ENCODE measurements at places on chromosomes 1 and 21.

DNA sequence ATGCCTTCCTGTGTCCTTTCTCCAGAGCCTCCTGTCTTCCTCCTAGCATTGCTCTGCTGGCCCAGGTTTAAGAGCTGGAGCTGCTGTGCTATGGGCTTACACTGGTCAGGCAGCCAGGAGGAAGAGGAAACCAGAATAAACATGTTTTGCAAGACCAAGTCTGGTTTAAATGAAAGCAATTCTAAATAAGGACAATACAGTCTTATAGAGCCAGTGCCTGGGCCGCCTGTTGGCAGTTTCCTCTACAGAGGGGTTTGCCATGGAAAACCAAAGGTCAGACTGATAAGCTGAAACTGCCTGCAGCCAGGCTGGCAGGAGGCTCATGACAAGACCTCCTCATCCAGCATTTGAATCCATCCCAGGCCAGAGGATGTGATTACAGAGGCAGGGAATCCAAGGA lies 92.9 kb upstream of the FGGY start:
- DNase-seq = no peak

- no peak for DNase-seq
These were observed 31.5 kb upstream of the DNASE2B start for GRCh38 chr1:84366786-84367185.

DNA sequence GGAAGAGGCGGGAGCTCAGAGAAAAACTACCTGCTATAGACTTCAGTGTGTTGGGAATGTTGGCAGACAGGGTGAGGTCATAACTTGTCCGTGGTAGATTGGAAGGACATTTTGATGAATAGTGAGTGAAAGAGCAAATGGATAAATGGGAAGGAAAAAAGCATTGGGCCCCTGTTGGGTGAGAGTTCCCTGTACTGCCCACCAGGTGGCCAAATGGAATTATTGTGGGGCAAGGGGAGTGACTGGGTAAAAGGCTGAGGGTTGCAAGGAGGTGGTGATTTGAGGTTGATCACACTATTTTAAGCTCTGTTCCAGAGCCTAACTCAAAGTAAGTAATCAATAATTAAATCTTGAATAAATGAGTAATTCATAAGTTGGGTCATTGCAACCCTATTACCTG lies 60.4 kb downstream of the MRPS6 start:
- peak; percentile 21 for DNase-seq

DNA sequence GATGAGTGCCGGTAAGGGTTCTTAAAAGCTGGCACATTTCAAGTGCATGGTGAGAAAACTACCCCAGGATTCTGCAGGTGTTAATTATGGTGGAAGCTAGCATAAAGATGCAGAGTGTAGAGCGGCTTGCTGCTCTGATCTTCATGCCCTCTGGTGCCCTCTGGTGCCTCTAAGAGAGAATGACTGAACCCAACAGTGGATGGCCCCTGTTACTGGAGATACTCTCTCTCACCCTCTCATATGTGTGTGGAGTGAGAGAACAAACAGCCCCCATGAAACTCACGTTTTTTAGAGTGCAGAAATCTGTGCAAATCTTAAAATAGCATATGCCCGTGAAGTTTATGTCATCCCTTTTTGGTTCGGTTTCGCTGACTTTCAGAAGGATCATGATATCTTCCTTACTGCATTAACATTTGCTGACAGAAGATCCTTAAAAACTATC lies 90.0 kb downstream of the GRIK1 start:
- DNase-seq = peak; percentile 75

- DNase-seq = no peak
These were observed 21.3 kb upstream of the MAGI3 start for GRCh38 chr1:113369040-113369439.

DNA sequence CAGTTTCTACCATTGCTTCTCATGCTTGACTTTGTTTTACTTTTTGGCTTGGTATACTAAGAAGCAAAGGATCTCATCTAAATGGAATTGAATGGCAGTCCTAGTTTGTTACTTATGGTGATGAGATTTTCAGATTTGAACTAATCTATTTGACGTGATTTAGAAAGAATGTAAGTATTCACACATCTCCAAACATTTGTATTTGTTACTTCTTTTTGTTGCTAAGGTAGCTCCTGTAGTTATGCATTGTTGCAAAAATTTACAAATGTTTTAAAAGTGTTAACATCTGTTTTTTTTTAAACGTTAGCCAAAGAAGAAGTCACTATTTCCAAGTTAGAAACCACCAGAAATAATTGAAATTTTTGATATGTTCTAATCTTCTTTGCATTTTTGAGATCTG lies 222.5 kb downstream of the RPS6KC1 start:
- DNase-seq = no peak

- DNase-seq = no peak
These were observed 204.9 kb upstream of the USP24 start for GRCh38 chr1:55420026-55420425.

GRCh38 chr1:109499661-109500536 lies 6.0 kb downstream of the CYB561D1 start:
- peak; percentile 58 for DNase-seq

- no peak for DNase-seq
These were observed 24.4 kb downstream of the CAP1 start for GRCh38 chr1:40064797-40065499.

- DNase-seq = no peak
These were observed 2.1 kb downstream of the KHDC4 start for GRCh38 chr1:155932081-155932480.

DNA sequence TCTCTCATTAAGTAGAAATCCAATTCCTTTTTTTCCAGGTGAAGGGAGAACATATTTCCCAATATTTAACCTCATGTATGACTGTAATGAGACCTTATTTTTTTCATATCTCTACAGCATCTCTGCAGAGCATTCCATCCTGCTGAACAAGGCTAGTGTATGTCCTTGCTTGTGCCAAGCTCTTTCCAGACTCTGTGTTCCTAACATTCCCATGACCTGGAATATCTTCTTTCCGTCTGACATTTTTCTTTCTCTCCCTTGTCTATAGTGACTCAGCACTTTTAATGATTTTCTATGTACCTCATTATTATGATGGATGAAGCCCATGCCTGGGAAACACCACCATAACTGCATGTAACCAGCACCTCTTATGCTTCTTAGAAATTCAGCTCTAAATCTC lies 278.3 kb upstream of the NRIP1 start:
- DNase-seq = no peak

All from NCI-H69 (cell line).